Stimulated activated CD8-positive, alpha-beta memory T cell treated with anti-CD3 and anti-CD28 coated beads, Interleukin-15, amount 100 ng/mL, for 48 hours (primary cell): ENCODE measurements at places on chromosomes 7 and 10.

DNA sequence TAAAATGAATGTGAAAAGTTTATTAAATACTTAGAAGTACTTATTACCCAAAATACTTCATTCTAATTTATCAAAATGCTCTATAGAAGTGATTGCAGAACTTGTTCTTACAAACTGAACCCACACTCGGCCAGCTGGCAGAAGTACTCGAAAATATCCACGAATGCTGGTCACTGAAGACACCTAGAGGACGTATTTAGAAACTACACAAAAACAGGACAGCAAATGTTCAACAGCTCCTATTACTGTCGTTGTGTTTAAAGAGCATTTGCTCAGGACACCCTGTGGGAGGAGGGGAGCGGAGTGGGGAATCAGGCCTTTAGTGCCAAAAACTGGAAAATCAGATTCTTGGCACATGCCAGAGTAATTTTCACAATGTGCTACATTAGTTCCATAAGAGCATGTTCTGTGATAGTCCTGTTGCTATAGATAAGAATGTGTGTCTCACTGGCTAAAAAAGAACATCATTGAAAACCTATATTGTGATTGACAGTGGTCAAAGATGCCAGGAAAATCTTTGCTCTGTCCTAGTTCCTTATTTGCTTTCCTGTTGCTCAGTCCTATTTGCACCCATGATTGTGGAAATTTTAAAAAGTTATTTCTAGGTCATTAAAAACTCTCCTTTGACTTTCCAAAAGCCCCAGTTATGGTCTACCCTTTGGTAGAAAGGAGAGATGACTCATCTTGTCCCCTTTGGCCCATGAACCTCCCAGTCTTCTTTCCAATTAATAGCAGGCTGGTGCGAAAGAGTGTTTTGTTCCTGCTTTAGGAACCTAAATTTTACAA lies 49.0 kb upstream of the NRBF2 start:
- no peak for DNase-seq

DNA sequence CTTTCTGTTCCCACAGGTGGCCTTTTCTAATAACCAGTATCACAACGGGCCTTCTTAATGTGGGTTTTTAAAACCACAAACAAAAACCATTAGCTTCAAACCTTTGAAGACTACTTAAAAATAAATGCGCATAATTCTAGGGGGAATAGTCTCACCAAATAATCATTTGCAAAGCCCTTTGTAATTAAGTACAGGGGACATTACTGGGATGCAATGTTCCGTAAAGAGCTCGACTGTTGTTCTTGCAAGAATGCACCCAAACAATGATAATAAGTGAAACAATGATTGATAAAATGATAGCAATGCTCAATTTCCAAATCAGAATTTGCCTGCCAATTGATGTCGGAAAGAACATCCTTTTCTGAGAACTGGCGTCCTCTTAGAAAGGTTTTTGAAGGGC lies 589.1 kb upstream of the ADARB2 start:
- DNase-seq: no peak

GRCh38 chr10:115022733-115023132 lies 70.4 kb upstream of the ATRNL1 start:
- no peak for DNase-seq

DNA sequence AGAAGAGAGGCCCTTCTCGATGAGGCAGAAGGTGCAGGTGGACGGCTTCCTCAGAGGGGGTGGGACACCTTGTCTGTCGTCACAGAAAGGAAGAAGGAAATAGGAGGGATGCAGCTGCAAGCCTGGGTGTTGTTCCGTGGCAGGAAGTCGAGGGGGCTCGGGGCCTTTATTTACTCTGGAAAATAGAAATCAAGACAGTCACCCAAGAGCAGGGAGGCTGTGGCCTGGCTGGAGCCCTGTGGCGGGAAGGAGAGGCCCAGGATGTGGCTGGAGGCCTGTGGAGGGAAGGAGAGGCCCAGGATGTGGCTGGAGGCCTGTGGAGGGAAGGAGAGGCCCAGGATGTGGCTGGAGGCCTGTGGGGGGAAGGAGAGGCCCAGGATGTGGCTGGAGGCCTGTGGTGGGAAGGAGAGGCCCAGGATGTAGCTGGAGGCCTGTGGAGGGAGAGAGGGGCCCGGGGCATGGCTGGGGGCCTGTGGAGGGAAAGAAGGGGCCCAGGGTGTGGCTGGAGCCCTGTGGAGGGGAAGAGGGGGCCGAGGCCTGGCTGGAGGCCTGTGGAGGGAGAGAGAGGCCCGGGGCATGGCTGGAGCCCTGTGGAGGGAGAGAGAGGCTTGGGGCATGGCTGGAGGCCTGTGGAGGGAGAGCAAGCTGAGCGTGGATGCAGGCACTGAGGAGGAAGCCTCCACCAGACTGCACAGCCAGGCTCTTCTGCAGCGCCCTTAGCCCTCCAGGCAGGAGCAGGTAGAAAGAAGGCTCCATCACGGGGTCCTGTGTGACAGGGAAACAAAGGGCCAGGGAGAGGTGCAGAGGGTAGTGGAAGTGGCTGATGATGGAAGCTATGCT lies 97.3 kb upstream of the SFMBT2 start:
- DNase-seq: peak; percentile 8

GRCh38 chr10:113047605-113047962 lies 97.5 kb downstream of the TCF7L2 start:
- no peak for DNase-seq

GRCh38 chr7:28573059-28573553 lies 160.8 kb downstream of the CREB5 start:
- no peak for DNase-seq

DNA sequence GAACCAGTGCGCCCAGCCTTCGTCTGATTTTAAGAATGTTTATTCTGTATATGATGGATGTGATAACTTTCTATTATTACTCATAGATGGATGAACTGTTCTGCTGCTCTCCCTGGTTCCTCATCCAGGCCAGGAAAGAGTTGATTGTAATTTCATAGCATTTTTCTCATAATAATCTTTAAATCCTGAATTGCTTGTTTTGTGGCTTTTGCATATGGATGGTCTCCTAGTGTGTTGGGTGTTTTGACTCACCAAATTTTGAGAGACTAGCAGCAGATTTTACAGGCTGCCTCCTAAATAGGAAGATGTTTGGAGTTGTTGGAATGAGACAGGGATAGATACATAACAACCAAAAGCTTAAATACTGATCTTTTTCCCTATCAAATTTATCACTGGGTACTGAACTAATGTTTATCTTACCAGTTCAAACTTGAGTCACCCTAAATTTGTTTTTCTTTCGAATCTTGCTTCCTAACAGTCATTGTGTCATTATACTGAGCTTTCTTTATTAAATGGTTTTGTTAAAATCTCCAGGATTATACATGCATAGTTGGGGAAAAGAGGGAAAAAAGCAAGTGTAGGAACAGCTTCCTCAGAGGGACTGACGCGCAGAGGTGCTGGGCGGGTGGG lies 106.0 kb upstream of the GATA3 start:
- no peak for DNase-seq

DNA sequence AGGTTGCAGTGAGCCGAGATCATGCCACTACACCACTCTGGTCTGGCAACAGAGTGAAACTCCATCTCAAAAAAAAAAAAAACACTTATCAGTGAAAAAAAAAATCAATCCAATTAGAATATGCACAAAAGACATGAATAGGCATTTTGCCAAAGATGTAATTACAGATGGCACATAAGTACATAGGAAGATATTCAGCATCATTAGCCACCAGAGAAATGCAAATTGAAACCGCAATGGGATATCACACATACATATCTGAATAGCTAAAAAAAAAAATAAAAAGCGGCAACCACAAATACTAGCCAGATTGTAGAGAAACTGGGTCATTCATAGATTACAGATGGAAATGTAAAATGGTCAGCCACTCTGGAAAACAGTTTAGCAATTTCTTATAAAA lies 1310.8 kb downstream of the XPNPEP1 start:
- DNase-seq: no peak

GRCh38 chr7:84277628-84278224 lies 83.1 kb upstream of the SEMA3A start:
- DNase-seq: no peak

DNA sequence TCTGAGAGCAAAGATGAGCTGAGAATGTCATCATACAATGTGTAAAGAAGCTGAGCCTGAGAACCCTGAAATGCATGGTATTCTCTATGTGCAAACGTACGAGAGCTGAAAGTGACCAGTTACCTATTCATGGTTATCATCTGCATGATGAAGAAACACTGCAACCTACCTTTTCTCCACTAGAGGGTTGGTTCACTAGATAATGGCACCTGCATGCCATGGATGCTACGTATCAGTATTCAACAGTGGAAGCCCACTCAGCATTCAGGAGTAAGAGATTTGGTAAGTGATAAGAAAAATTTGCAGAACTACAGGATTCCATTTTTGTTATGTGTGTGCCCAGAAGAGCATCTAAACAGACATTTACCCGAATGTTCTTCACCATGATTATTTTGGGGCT lies 145.4 kb downstream of the PTPRN2 start:
- DNase-seq: no peak

DNA sequence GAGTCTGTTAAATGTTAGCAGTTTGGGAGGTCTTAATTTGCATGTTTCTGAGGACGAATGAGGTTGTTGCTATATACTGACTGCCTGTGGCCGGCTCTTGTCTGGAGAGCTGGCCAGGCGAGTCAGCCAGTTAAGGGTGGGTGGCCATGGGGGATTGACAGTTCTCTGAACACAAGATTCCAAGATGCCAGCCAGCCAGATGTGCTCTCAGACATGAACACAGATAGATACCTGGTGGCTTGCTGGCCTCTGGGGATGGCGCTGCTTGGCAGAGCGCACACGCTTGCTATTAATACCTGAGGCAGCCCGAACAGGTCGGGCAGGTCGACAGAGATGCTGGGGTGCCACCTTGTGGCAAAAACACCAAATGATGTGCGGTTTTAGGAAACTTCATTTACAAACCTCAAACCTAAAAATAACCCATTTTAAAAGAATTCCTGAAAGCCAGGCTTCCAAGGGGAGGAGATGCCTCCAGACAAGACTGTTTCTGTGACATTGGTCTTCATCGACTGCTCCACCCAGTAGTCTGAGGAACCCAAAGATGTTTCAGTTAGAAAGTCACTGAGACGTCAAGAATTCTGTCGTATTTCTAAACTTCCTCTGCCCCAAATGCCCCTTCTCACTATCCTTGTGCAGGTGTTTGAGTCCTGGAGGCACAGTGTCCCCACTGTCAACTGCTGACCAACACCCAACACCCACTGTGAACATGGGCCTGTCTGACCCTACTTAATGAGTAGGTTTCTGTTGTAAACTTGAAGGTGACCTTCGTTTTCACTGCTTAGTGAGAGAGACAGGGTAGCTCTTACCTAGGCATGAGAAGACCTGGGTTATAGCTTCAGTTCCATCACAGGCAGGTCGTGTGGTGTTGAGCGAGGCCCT lies 123.4 kb downstream of the NT5C2 start:
- peak; percentile 35 for DNase-seq

GRCh38 chr10:116607336-116607735 lies 13.4 kb upstream of the PNLIPRP2 start:
- no peak for DNase-seq

DNA sequence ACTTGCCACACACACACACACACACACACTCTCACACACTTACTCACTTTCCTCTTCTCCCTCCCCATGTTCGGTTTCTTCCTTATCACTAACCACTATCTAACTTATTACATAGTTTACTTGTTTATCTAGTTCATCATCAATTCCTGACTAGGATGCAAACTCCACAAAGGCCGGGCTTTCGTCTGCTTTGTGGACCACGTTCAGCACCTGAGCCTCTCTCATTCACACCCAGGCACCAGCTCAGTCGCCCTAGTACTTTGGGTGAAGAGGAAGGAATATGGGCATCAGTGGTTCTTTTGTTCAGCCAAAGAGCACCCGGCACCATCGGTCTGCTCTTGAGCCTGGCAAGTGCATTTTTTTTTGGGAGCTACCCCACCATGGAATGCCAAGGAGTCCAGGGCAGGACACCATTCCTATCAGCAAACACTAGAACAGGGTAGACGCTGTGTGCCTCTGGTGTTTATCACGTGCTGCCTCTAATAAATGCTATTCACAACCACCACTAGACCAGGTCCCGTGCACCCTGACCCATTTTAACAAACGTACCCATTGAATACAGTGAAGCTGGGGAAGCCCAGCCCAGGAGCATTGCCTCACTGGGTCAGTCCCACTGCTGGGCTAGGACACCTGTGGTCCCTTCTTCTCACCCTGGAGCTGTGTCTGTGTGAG lies 2.2 kb downstream of the C10orf67 start:
- no peak for DNase-seq
